ENCODE measurements at places on chromosomes 11 and 22.
A peak's percentile ranks its signal among the peaks of the same experiment; 100 is the strongest.

DNA sequence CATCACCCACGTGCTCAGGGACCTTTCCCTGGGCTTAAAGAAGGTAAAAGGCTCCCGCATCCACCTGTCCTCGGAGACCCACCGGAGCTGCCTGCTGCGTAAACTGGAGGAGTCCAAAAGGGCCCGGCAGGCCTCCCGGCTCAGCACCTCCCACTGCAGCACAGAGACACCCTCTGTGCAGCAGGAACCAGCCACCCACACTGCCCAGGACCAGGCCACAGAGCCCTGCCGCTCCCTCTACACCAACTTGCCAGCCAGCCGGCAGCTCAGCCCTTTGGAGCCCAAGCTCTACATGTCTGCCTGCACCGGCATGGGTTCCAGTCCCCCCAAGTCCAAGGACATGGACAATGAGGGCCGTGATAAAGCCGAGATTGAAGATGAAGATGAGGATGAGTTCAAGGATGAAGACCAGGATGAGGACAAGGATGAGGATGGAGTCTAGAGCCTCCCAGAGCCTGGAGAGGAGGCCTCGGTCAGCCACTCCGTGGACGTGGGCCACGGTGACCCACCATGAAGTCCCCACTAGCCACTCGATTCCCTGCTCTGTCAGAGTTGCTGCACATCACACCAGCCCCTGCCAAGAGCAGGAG, 4.2 kb downstream of the CCDC116 start:
- no peak for DNase-seq

- peak; percentile 46 for DNase-seq
These were observed 140.6 kb upstream of the RASSF10 start for GRCh38 chr11:12868315-12869073.

DNA sequence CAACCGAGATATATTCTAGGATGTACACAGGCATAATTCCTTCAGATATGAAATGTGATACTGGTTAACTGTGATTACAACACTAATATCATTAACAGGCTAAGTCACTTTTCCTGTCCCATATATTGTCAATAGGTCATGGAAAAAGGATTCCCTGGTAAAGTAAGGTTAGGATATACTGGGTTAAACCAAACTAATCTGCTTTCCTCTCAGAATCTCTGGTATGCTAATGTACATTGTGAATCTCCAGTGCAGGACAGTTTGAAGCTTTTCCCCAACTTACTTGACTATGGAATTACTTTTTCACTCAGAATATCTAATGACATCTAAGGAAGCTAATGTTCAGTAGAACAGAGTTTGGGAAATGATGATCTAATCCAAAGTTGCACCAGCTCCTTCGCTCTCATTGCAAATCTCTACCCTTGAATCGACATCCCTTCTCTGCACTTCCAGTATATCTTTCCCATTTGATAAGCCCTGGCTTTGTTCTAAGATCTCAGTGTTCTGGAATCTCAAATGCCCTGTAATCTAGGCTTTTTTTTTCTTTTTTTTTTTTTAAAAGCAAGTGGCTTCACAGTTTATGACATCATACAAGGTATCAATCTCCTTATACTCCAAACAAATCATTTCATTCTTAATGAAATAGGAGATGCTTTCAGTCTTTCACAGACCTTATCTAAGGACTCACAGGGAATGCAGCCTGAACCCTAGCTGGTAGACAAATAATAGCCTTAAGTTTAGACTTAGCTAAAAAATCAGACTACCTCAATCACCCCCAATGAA, 43.8 kb downstream of the COPB1 start:
- no peak for DNase-seq

DNA sequence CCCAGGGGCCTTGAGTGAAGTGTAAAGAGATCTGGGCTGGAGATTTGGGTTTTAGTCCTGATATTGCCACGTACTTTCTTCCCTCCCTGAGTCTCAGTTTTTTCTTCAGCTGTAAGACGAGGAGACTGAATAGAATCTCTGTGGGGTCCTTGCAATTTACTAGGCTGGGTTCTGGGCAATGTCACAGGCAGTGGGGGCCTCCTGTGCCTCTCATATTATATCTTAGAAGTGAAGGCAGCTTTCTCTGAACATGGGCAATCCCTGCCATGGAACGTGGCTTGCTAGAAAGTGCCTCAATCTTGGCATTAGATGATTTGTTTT, 62.0 kb upstream of the PTPRJ start:
- no peak for DNase-seq

- DNase-seq = peak; percentile 17
These were observed 47.9 kb upstream of the YWHAH start for GRCh38 chr22:31896472-31896871.

GRCh38 chr11:114130629-114131277, 71.2 kb downstream of the ZBTB16 start:
- DNase-seq = no peak

DNA sequence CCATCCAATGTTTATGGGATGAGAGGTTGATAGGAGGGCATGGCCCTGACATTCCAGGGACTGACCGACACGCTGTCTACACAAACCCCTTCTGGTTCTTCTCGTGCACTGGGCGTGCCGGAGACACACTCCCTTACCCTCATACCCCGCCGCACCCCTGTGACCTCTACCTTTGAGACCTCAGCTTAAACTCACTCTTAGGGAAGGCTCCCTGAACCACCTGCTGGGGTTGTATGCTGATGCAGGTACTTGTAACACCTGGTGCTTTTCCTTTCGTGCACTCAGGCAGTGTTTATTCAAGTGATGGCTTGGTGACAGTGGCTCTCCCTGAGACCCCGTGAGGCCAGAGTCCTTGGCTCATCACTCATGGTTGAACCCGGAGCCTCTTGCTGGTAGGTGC, 12.0 kb downstream of the PPARA start:
- DNase-seq = no peak

GRCh38 chr22:42930810-42931420, 73.8 kb upstream of the ARFGAP3 start:
- DNase-seq = peak; percentile 41

DNA sequence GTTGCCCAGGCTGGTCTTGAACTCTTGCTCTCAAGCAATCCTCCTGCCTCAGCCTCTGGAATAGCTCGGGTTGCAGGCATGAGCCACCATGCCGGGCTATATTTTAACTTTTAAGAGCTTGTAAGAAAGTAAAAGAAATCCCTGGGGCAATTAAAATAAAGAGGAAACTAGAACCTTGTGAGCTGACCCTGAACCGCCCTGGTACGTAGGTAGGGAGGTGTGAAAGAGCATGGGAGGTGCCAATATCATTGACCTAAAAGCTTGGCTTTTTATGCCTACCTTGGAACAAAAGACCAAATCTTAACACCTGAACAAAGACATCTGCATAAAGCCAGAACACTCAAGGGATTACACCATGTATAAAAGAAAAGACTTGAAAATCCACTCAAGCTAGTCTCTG, 595.1 kb downstream of the SOX6 start:
- no peak for DNase-seq

DNA sequence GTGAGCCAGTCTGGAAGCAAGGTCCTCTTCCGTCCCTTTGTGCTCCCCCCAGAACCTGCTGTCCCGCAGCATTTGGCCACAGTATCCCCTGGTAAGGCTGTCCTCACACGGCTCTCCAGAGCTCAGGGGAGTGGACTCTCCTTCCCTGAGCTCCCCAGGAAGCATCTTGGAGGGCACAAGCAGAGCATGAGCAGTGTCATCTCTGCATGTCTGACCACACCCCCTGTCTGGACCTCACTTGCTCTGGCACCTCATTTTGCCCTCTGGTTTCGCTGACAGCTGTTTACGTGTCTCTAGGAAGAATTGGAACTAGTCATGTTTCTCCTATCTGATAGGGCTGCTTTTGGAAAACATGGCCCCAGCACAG, 15.5 kb downstream of the DCPS start:
- DNase-seq = no peak

- no peak for DNase-seq
These were observed 9.4 kb upstream of the OMP start for GRCh38 chr11:77093056-77093891.

DNA sequence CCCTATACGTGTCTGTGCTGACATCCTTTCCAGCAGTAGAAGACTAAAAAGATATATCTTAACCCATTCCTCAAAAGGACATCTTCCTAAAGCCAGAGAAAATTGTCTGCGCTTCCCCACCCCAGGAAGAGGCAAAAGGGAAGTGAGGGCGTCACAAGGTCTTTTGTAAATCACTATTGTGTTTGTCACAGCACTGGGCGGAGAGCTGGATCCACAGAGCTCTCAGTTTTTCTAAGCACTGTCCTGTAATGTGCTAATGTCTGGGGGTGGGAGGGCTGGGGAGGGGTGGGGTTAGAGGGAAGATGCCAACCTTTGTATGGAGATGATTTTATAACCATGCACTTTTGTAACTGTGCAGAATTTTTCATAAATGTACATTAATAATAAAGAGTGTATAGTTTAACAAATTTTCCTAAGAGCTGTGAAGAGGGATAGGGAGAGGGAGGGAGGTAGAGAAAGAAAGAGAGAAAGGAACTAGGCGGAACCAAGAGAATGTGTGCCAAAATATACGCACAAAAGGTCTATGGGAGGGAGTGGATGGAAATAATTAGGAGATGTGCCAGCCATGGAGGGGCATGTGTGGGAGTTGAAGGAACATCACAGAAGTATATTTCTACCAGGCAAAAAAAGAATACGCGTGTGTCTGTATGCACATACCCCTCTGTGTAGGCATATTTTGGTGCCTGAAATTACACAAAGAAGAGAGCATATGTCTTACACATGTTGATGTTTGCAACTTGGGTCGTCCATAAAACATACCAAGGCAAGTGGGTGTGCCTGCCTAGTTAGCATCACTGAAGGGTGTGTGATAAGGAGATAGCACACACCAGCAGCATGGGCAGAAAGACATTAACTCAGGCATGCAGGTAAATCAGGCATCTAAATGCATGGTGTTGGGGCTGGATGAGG, 9.8 kb downstream of the LRRC55 start:
- DNase-seq = no peak

GRCh38 chr11:92978271-92979111, 9.0 kb downstream of the MTNR1B start:
- no peak for DNase-seq

GRCh38 chr22:44805711-44806110, 53.3 kb downstream of the ARHGAP8 start:
- no peak for DNase-seq

DNA sequence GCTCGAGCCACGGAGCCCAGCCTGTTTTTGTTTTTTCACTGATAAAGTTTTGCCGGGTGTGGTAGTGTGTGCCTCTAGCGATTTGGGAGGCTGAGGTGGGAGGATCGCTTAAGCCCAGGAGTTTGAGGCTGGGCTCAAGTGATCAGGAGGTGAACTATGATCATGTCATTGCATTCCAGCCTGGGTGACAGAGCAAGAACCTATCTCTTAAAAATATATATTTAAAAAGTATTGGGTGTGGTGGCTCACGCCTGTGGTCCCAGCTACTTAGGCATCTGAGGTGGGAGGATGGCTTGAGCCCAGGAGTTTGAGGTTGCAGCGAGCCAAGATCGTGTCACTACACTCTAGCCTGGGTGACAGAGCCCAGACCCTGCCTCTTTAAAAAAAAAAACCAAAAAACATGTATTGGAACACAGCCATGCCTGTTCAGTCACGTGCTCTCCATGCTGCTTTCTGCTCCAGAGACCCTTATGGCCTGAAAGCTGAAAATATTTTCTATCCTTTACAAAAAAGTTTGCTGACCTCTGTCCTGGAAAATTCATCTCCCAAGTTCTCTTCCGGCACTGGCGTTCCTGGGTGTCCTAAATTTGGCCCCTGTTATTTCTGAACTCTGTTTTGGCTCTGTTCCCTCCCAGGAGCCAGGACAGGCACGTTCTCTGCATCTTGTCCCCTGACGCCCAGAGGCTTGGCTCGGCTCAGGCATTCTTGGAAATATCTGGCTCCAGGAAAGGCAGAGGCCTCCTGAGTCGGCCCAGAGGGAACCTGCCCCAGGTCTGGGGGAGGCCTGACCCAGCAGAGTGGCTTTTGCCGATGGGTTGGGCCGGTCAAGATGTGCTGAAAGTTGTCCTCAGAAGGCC, 61.3 kb upstream of the PPP6R3 start:
- DNase-seq = no peak

DNA sequence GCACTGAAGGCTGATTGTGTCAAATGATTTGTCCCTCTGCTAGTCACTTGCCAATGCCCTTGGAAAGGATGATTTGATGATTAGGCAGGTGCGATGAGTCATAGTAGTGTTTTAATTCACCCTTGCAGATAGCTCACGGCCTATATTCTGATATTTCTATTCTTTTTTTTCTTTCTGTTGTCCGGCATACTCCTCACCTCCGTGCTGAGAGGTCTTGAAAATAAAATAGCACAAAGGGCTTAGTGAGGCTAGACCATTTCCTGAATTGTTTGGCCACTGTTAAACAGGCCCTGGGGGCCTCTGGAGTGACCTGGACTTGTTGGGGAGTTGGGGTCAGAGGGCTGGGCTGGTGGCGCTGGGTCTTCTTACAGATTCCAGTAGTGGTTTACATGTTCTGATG, 99.8 kb downstream of the ZBTB16 start:
- peak; percentile 61 for DNase-seq

DNA sequence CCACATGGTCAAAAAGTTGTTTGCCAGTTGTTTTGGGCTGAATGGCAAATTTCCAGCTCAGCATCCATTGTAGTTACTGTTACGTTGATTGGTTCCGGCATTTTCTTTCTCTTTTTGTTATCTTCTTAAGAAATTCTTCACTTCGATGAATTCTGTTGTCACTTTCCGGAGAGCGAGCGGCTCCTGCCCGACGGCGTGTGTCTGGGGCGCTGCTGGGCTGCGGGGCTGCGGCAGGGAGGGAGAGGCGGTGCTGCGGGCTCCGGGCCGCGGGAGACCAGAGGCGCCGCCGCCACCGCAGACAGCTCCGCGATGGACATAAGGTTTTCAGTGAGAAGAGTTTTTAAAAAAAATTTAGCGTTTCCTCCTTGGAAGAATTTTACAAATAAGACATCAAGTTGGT, 117.4 kb downstream of the RRM1 start:
- DNase-seq = no peak

DNA sequence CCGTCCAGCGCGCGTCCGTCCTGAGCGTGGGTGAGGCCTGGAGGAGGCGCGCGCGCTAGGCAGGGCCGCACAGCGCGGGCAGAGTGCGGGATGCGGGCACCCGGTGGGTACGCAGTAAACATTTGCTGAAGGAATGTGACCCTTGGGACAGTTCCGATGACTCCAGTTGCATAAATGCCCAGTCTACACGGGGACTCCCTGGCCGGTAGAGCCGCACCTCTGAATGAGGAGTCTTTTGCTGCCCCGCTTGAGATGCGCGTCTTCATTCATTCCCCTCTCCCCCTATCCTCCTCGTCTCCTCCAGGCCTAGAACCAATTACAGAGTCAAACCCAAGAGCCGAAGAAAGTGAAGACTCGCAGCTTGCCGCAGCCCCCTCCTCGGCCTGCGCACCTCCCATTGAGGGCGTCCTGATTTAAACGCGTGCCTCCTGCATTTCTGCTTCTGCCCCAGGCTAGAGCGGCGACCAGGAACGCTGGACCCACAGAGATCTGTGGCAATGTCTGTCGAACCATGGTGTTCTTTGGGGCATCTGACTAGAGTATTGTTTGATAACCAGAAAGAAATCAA, 729 bp upstream of the CHKB start:
- no peak for DNase-seq
